ENCODE measurements at places on chromosomes 1 and 21. TPM values are rescaled to one million over a fixed set of nuclear protein-coding genes. Genes with fewer than 3 reads are reported as not detected.

- H3K4me1 ChIP-seq: no peaks in the 10 kb centered on the region
- H3K4me3 ChIP-seq: no peak overlapping the region
- H3K27me3 ChIP-seq: no peaks in the 10 kb centered on the region
- H3K27ac ChIP-seq: no peak overlapping the region
- no peaks in the 10 kb centered on the region for H3K36me3 ChIP-seq
- no peak for DNase-seq
Measured at GRCh38 chr21:26280775-26281174, 110.2 kb upstream of the APP start.

DNA sequence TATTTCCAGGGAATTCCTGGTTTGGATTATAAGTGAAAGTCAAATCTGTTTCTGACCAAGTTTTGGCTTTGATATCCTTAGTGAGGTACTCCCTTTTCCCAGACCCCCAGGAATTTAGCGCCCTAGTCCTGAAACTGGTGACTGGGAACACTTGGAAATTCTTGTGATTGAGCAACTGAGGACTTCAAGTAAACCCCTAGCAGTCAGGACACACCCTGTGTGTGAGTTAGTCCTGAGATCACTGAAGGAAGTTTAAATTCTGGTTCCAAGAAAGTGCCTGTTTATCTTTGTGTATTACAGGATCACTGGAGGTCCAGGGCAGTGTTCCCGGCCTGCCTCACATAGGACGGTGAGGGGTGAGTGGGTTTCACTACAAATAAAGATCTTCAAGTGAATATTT is 95.1 kb upstream of the F3 start:
- peak overlapping the region; percentile 21 for H3K27ac ChIP-seq
- no peak overlapping the region for H3K4me3 ChIP-seq
- no peak for DNase-seq
- no peaks in the 10 kb centered on the region for H3K36me3 ChIP-seq
- no peaks in the 10 kb centered on the region for H3K4me1 ChIP-seq

DNA sequence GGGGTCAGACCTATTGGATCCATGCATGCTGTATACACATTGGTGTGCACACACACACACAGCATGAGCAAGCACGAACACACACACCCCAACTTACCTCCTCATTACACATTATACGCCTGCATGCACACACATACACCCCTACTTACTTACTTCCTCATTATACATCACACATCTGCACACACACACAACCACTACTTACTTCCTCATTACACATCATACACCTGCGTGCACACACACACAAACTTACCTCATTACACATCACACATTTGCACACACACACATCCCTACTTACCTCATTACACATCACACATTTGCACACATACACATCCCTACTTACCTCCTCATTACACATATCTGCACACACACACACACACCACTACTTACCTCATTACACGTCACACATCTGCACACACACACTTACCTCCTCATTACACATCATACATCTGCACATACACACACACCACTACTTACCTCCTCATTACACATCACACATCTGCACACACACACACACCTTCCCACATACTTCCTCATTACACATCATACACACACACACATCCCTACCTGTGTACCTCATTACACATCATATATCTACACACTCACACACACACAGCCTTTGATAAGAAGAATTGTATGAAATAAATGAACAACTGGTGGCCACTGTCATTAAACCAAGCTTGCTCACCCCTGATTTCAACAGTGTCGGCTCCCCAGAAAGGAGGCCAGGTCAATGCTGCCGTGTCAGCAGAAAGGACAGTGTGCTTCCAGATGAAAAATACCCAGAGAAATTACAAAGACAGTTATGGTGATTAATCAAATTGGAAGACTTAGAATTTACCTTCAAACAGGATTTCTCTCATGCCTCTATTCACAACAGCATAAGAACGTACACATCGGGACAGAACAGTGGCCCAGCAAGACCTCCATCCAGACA is 117.8 kb downstream of the SETD4 start:
- H3K27ac ChIP-seq: no peak overlapping the region
- no peaks in the 10 kb centered on the region for H3K4me1 ChIP-seq
- H3K36me3 ChIP-seq: no peaks in the 10 kb centered on the region

Gene TLCD4
- total RNA-seq: 21.3 TPM

- no peaks in the 10 kb centered on the region for H3K36me3 ChIP-seq
- no peak for DNase-seq
- H3K27me3 ChIP-seq: no peaks in the 10 kb centered on the region
- H3K27ac ChIP-seq: no peak overlapping the region
- H3K4me3 ChIP-seq: no peak overlapping the region
Measured at GRCh38 chr1:34279971-34280370, 103.3 kb downstream of the C1orf94 start.

DNA sequence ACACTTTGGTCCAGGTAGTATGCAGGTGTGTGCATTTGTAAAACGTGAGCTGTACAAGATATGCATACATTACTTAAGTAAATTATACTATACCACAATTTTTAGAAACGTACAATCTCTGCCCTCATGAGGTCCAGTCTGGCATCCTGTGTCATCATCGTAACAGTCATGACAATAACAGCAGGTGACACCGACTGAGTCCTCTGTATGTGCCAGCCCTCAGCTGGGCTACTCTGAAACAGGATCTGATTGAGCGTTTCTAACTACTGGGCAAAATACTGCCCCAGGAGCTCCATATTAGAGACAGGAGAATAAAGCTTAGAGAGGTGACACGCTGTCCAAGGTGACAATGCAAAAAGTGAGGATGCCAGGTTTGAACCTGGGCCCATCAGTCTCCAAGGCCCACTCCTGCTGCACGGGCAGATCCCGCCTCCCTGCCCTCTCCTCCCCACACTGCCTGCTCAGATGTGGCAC is 47.2 kb upstream of the ECE1 start:
- H3K27me3 ChIP-seq: no peaks in the 10 kb centered on the region
- DNase-seq: no peak
- no peaks in the 10 kb centered on the region for H3K36me3 ChIP-seq

Gene POU3F1
- total RNA-seq: not detected

DNA sequence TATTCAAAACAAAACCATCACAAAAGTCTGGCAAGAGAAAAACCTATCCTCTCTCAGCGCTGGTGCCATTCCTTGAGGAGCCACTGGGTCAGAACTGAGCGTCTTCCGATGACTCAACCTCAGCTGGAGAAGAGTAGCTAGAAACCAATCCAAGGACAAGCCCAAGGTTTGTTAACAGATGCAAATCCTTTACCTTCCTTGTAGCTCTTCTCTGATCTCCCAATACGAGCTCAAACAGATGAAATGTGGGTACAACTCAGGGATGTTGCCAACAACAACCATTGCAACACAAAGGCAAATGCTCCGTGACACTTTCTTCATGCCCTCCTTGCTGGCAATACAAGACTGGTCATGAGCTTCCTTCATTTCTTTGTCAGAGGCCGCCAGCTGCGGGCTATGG is 337.1 kb downstream of the SIPA1L2 start:
- H3K36me3 ChIP-seq: no peaks in the 10 kb centered on the region
- H3K27ac ChIP-seq: no peak overlapping the region
- no peaks in the 10 kb centered on the region for H3K27me3 ChIP-seq
- no peak for DNase-seq

DNA sequence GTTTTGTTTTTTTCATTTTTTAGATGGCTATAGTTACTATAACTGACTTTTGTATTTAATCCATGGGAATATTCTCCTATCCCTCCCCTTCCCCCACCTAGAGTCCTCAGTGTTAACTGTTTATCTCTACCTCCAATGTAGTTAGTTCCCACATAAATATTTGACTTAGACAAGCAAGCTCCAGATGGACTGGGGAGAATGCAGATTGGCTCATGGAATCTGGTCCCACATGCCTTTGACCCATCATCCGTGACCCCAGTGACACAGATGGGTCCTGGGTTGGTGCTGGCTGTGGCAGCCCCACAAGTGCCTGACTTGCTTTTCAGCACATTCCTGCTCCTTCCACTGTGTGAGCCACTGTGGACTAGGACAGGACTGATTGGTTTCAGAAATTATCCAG is 41.8 kb downstream of the ATP2B4 start:
- H3K4me1 ChIP-seq: peaks cover 68% of the 10 kb centered on the region
- H3K27me3 ChIP-seq: no peaks in the 10 kb centered on the region
- no peak overlapping the region for H3K27ac ChIP-seq
- no peak for DNase-seq
- H3K4me3 ChIP-seq: no peak overlapping the region

DNA sequence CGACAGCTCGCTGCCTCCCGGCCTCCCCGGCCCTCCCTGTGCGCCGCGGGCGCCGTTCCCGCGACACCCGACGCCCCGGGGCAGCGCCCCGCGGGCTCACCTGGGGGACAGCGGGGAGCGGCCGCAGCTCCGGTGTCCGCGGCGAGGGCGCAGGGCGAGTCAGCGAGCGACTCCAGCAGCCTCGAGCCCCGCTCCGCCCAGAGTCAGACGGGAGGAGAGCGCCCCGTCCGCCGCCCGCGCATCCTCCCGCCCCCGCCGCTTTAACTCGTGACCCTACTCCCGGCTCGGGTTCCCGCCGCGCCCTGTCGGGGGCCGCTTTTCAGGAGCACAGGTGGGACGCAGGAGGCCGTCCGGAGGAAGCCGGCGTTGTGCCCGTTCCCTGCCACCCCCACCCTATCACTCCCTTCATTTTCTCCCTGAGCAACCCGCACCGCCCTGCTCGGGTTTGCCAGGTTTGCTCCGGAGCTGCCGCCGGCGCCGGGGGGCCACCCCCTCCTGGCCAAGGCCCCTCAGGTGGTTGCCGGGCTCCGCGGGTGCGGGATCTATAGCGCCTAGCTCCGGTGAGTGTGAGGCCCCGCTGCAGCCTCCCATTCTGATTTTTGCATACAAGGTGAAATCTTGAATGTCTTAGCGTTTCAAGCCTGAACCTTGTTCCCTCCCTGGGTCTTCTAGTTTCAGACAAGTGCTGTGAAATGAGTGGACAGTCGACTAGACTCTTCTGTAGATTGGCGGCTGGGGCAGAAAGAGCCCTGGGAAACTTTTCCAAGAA is at the start of gene MCOLN3:
Gene MCOLN3 (minus strand): TSS at position 205 of the 769 bp plus-strand sequence. CDS start 3,140 bp downstream, outside the sequence.
- no peaks in the 10 kb centered on the region for H3K36me3 ChIP-seq
- peaks cover 84% of the 10 kb centered on the region for H3K27me3 ChIP-seq
- peak; percentile 23 for DNase-seq
- peaks cover 18% of the 10 kb centered on the region for H3K4me1 ChIP-seq
- H3K27ac ChIP-seq: no peak within 1 kb of the TSS

- H3K4me1 ChIP-seq: no peaks in the 10 kb centered on the region
- peak overlapping the region; percentile 89 for H3K27ac ChIP-seq
- peak overlapping the region; percentile 69 for H3K4me3 ChIP-seq
- peaks cover 41% of the 10 kb centered on the region for H3K27me3 ChIP-seq
- H3K36me3 ChIP-seq: no peaks in the 10 kb centered on the region
- no peak for DNase-seq
Measured at GRCh38 chr1:98662356-98662670, 792 bp downstream of the SNX7 start.

Gene CFHR1
- not detected for total RNA-seq

Gene LRP8
- total RNA-seq: 7.6 TPM

DNA sequence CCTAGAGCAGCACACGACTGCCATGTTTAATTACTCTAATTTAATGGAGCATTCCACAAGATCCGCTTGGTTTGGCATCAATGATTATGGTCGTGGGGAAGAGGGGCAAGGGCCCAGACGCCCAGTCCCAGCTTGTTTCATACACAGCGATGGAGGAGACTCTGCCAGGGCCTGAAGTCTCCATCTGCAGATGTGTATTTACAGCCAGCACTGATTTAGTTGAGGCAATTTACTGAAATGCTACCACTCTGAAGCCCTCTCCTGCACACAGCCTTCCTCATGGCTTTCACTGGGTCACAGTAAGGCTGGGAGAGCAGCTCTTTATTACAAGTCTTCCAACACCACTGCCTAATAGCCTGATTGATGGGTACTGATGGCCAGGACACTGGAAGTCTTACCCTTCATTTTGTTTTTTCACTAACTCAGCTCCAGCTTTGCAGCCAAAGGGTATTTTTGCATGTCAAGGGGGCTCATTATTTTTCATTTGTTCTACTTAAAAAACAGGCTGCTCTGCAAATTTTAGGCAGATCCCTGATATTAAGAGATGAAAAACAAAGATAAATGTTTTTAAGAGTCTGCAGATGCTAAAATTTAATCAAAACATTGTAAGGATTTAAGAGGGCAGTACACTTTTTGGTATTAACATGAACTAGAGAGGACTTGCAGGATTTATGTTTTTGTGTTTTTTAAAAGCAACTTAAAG is 236.3 kb downstream of the SIPA1L2 start:
- peaks cover 23% of the 10 kb centered on the region for H3K36me3 ChIP-seq
- H3K4me3 ChIP-seq: no peak overlapping the region
- no peak overlapping the region for H3K27ac ChIP-seq
- DNase-seq: no peak
- H3K27me3 ChIP-seq: no peaks in the 10 kb centered on the region
- H3K4me1 ChIP-seq: no peaks in the 10 kb centered on the region

Gene TMEM81
- 3.6 TPM for total RNA-seq

DNA sequence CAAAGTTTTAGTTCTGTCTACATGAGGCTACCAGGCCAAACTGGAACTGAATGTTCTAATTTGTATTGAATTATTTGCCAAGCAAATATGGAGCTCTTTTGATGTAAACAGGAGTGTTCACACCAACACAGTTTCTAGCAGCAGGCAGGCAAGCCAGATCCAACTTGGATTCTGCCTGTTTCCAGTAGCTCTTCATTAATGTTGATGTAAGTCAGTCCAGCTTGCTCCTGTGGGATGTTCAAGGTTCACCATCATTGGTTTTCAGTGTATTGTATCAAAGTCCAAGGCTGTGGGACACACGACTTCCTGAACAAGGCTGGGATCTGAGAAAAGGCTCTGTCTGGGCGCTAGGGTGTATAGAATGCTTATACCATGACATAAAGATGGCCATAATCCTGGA is 68.1 kb downstream of the PAPPA2 start:
- H3K36me3 ChIP-seq: no peaks in the 10 kb centered on the region
- H3K4me1 ChIP-seq: no peaks in the 10 kb centered on the region
- H3K27me3 ChIP-seq: no peaks in the 10 kb centered on the region
- no peak overlapping the region for H3K4me3 ChIP-seq
- H3K27ac ChIP-seq: no peak overlapping the region
- no peak for DNase-seq

- H3K4me1 ChIP-seq: peaks cover 48% of the 10 kb centered on the region
- H3K27me3 ChIP-seq: no peaks in the 10 kb centered on the region
Measured at GRCh38 chr21:46324390-46325072, 575 bp downstream of the PCNT start.

- no peak overlapping the region for H3K27ac ChIP-seq
- peaks cover 8% of the 10 kb centered on the region for H3K27me3 ChIP-seq
- H3K36me3 ChIP-seq: no peaks in the 10 kb centered on the region
- H3K4me1 ChIP-seq: peaks cover 5% of the 10 kb centered on the region
Measured at GRCh38 chr1:33306653-33307493, 14.0 kb downstream of the A3GALT2 start.
